ENCODE measurements at places on chromosomes 1 and 21.

DNA sequence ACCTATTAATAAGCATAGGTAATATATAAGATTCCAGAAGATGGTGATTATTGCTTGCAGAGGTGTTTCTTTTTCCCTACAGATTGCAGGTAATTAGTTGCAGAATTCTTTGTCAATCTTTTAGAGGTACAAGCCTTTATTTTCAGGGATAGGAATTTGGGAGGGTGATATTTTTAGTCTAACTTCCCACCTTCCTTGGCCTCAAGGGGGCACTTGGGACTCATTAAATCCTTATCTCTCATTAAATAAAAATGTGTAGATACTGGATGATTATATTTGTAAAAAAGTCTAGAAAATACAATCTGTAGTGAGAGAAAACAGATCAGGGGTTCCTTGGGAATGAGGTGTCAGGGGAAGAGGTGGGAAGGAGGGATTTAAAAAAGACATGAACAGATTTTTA lies 179.2 kb downstream of the PATJ start:
- DNase-seq = no peak

GRCh38 chr21:41953831-41954653 lies at the start of gene C2CD2:
Gene C2CD2, minus strand, starts transcription at chr21:41954018. Its CDS starts 370 bp downstream, at chr21:41953648.
- peak; percentile 48 for DNase-seq

GRCh38 chr1:27634177-27634984 lies 604 bp downstream of the FGR start:
- DNase-seq = peak; percentile 69

DNA sequence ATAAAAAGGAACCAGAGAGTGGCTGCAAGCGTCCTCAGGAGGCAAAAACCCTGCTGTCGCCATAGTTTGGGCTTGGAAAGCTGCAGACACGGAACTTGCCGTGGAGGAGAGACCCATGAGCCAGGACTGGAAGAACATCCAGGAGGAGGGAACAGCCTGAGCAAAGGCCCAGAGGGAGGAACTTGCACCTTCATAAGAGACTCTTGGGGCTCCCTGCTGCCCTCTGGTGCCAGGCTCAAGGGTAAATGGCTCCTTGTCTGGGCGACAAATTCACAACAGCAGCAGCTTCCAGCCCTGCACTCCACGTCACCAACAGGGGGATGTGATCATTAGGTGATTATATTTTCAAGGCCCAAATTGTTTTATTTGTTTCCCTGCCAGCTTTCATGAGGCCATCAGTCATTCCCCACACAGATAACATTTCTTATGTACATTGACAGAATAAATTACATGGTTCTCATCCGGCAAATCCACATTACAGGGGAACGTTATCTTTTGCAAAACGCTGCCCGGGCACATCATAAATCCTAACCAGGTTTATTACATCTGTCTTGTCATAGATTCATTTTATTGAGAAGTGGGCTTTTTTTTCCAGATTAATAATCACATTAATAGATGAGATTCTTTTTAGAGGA lies 143.0 kb upstream of the GRIK3 start:
- peak; percentile 31 for DNase-seq

- no peak for DNase-seq
Observed at GRCh38 chr1:4596486-4596885, 57.9 kb upstream of the AJAP1 start.

DNA sequence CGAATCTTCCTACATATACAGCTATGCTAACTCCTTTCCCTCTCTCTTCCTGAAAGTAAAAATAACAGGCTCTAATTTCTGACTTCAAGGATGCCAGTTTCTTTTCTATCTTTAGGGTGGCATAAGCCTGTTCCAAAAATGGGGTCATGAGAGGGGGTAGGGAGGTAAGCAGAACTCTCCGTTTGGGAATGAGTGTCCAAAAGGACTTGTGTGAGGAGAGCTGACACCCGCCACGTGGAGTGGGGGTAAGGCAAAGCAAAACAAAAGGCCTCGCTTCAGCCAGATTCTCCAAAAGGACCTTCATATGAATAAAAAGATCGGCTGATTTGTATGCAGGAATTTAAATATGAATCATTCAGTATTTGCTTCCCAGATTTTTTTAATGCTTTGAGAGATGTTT lies 28.6 kb downstream of the PLPPR4 start:
- DNase-seq = no peak
